Fibroblast of lung (primary cell): ENCODE measurements at places on chromosomes 3 and 15.

DNA sequence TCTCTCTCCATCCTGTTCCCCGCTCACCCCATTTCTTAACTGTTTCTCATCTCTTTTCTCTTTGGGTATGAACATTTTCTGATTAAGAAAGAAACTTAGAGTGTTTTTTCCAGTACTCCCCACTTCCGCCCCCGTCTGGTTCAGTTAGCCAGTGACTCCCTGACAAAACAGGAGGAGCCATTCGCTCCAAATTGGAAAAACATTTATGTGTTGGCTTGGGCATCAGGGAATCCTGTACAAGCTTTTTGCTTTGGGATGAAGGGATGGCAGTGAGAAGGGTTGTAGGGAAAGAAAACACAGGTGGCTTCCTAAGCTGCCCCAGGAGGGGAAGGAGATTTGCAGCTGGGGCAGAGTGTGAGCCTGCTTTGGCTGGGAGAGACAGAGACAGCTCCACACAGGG is 47.0 kb downstream of the BOC start:
- no peak for DNase-seq

- peak; percentile 59 for DNase-seq
These were observed 148.4 kb downstream of the APBA2 start for GRCh38 chr15:29034151-29034550.

DNA sequence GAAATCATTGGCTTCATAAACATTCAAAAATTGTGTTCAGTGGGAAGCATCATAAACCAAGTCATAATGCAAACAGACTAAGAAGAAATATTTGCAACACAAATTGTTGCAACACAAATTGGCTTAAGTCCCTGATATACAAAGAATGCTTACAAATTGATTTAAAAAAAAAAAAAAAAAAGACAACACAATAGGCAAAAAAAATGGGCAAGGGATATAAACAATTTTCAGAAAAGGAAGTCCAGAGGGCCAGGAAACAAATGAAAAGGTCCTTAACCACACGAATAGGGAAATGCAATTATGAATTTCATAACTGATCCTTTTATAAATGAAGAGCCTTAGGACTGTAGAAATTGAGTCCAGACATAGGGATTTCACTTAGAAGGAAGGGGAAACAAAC is 98.9 kb downstream of the LRRK1 start:
- no peak for DNase-seq

DNA sequence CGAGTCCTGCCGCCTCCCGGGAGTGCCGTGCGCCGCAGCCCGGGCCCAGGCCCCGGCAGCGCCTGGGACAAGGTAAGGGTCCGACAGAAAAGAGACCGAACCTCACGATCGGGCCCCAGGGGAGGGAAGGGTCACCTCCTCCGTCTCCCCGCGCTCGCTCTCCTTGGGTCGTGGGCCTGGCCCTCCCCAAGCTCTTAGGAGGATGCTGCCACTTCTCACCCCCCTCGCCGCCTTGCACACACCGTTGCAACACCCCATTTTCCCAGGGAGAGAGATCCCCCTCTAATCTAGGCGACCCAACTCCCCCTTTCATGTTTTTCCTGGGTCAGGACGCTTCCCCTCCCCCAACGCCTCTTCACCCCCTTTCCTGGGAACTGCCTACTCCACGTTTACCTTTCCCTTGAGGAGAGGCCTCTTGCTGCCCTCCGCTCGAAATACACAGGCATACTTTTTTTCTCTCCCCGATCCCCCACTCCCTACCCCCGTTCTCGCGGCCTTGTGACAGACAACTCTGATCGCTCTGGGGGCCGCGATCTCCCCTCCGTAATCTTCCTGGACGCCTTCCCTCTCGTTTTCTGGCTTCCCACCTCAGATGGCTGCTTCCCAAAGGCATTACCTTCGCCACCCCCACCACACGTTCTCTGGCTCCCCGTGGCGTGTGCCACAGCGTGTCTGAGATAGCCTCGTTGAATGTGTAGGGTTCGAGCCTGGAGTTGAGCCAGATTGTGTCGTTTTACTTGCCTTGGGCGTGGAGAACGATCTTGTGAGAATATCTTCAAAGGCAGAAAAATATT is 688 bp downstream of the SETD5 start:
- DNase-seq: peak; percentile 39

DNA sequence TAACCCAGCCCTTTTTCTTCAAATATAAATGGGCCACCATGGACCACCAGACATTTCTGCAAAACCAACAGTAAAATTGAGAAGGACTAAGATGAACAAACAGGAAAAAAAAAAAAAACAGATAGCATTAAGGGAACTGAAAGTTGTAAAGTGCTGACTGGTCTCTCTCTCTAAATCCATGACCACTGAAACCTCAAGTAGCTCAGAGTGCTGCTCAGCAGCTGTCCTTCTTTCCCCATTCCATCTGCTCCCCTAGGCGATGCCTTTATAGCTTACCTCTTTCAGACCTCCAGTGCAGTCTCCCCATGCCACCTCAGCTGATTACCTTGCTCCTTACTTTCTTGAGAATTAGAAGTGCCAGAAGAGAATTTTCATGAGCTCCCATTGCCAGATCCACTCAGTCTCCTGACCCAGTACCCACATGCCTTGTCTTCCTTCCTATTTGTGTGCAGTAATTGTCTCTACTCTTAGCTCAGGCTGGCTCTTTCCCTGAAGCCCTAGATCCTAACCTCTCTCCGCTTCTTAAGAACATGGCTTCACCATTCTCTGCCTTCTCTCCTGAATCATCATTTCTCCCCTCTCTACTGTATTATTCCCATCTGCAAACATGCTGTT is 23.9 kb upstream of the XIRP1 start:
- no peak for DNase-seq
